ENCODE measurements at places on chromosomes 6 and 20.

DNA sequence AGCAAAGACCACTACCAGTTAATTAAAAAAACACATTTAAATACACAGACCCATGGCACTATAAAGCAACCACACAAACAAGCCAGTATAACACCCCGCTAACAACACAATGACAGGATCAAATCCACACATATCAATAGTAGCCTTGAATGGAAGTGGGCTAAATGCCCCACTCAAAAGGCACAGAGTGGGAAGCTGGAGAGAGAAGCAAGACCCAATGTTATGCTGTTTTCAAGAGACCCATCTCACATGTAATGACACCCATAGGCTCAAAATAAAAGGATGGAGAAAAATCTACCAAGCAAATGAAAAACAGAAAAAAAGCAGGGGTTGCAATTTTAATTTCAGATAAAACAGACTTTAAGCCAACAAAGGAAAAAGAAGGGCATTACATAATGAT lies 125.4 kb upstream of the PTCHD4 start:
- no peak for DNase-seq

GRCh38 chr6:152920016-152920415 lies 62.8 kb downstream of the FBXO5 start:
- no peak for DNase-seq

- DNase-seq, result no peak
These were observed 81.8 kb downstream of the SGK1 start for GRCh38 chr6:134235937-134236751.

DNA sequence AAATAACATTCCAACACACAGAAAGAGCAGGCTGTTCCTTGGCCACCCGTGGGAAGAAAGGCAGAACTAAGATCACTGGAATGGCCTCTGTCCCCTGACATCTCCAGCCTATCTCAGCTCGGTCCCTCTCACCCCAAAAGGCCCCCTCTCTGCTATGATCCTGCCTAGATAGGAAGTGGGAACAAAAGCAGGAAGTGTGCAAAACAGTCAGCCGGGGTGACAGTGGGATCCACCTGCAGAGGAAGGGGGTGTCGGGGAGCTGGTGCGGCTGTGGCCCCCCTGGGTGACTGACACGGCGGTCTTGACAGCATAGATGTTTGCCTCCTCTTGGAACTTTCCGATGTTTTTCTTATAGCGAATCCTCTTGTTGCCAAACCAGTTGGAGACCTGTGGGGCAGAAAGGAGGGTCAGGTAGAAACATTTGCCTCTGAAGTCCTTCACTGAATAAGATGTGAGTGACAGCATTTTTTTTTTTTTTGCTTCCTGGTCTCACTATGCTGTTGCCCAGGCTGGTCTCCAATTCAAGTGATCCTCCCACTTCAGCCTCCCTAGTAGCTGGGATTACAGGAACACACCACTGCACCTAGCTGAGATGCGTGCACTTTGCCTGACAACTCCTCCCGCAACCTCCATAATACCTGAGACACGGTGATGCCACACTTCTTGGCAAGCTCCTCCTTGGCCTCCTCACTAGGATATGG lies 2.8 kb downstream of the PBX2 start:
- DNase-seq, result no peak

DNA sequence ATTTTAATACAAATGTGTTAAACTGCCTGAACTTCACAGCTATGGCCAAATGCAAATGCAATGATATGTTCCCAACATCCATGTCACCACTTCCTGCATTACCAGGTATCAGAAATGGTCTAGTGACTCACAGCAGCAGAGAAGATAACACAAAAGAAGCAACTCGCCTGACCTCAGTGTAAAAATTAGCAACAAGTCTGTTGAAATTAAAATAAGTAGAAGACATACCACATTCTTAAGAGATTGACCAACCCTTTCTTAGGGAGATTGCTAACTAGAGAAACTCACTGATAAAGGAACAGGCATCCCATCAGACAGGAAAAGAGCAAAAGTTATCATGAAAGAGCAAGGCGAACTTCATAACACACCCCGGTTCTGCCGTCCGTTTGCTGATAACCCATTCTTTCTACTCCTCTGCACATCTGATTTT lies 45.1 kb downstream of the RNASET2 start:
- DNase-seq, result no peak

DNA sequence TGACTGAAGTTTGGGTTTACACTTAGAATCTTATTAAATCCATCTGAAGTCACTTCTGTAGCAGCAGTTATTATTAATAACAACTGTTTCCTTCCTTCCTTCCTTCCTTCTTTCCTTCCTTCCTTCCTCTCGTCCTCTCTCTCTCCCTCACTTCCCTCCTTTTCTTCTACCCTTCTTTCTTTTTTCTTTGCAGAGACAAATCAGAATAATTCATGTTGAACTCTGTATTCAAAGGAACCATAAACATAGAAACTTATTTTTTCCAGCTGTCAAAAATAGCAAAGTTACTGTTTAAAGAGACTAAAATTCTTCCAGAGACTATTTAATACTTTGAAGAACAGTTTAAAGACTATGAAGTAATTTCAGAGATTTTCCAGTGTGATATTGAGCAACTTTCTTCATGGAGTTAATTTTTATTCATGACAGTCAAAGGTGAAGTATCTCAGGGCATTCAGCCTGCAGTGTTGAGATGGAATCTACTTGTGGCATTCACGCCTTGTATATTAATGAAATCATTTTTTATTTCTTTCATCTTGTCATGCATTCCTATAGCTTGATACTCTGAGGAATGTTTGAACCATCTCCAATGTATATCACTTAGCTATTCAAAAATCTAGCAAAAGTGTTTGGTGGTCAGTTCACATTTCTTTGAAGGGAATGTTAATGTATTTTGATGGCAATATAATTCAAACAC lies 109.7 kb downstream of the BCAS1 start:
- DNase-seq, result no peak

DNA sequence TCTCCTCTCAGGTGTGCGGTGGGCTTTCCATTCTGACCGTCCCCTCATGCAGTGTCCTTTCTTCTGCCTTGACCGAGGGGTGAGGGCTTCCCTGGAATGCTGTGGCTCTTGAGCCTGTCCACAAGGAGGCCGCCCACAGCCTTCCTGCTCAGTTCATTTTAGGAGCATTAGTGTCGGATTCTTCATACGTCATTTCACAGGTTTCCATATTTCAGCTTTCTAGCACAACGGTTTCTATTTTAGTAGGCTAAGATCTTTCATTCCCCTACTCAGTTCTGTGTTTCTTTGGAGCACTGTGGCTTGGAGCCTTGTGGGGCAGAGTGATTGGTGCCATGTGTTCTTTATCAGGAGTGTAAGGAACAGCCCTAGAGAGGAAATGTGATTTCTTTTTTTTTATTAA lies 5.5 kb downstream of the PPP1R3G start:
- DNase-seq, result no peak

DNA sequence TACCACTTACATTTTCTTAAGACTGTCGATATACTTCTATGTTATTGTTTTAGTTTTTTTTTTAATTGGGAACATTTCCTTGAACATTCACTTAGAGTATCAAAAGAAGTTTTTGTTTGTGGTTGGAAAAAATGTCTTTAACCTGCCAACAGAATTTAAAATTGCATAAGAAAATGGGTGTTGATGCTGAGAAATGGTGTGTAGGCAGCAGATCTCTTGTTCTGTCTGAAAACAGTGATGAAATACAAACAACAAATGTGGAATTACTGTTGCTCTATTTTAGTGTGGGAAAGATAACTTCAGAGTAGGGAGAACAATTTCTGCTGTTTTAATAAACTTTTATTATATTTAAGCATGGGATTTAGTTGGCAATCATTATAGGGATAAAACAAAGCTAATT lies 293.5 kb downstream of the CDKAL1 start:
- DNase-seq, result no peak

GRCh38 chr20:51661609-51662178 lies 106.5 kb downstream of the ATP9A start:
- DNase-seq, result no peak

GRCh38 chr20:21665687-21666446 lies 39.6 kb upstream of the PAX1 start:
- DNase-seq, result no peak

DNA sequence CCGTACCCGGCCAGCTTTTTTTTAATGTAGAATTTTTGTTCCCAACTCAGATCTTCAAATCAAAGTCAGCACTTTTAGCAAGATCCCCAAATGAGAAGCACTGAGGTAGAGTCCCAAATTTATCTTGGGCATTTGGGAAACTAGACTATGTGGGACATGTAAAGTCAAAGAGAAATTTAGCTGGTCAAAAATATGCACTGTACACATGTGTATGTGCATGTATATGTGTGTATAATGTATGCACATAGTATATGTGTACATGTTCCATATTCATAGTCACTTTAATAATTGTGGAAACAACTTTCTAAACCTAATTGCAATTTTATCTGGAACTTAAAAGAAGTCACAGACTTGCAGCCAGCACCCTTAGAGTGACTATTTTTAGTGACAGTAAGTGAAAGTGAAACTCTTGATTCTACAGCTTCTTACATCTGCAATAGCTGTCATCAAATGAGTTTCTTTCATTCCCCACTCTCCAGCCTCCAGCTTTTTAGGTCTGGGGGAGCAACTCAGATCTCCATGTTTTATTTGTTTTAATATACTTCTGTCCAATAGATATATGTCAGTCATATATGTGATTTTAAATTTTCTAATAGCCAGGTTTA lies 53.6 kb downstream of the CDC40 start:
- DNase-seq, result no peak

GRCh38 chr6:20707870-20708269 lies 173.6 kb downstream of the CDKAL1 start:
- no peak for DNase-seq

- peak; percentile 79 for DNase-seq
These were observed 31.7 kb upstream of the OSTM1 start for GRCh38 chr6:108106261-108106660.

GRCh38 chr6:36641543-36641942 lies 37.0 kb upstream of the CDKN1A start:
- no peak for DNase-seq

- no peak for DNase-seq
These were observed 41.3 kb downstream of the PANK2 start for GRCh38 chr20:3930265-3931206.

DNA sequence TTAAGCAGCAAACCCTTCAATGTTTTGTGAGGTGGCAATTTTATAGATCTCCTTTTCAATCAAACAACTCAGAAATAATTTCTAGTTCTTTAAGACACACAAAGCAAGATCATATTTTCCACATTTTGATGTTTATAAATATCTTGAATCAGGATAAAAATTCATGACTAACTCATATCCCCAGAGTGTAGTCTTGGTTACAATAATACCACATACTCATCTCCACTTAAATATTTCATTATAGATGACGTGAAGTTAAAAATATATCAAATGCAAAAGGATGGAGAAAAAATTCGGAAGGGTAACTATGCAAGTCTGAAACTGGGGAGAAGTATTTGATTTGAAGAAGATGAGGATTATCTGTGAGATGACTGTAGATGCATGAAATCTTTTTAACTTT lies 59.8 kb upstream of the HIVEP1 start:
- DNase-seq, result no peak

DNA sequence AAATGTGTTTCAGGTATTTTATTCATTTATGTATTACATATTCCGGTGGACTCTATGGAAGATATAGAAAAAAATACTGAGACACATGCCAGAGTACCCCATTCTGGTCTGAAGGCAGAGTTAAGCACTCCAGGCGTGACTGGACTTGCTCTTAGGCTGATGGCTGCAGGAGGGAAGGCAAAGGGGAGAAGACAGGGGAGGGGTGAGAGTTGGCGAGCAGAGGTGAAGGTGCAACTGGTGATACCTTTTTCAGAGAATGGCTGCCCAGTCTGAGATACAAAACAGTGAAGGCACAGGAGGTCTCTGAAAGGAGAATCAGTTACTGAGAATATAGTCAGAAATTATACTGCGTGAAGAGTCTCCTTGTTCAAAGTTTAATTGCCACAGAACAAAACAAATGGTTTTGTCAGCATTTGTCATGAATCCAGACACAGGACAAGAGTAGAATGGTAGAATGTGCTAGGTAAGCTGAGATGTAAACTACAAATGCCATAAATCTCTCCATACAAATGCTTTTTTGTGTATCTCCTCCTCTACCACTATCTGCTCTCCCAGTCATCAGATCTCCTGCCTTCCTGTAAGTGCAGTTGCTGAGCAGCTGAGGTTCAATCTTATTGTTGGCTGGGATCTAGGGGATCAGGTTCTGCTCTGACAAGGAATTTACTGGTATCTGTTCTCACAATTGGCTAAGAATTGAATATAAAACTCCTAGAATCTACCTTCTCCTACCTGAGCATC lies 104.2 kb upstream of the DST start:
- DNase-seq, result peak; percentile 50

DNA sequence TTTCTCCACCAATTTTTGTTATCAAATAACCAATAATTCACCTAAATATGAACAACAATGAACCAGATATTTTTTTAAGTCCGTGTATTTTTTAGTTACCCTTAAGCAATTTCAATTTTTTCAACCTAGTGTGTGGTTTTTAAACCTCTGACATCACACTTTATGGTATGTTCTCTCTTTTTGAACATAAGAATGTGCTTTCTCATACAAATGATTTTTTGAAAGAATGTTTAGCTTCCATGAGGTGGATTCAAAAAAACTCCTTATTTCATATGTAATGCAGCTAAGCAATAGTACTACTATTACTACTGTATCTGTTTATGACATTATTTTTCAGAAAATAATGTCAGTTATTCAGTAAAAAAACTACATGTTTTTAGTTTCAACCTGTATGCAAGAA lies 19.4 kb upstream of the MEI4 start:
- no peak for DNase-seq

- no peak for DNase-seq
These were observed 77.1 kb downstream of the SGK1 start for GRCh38 chr6:134240665-134241431.
